PC-3 (cell line): ENCODE measurements at places on chromosomes 4 and X.

DNA sequence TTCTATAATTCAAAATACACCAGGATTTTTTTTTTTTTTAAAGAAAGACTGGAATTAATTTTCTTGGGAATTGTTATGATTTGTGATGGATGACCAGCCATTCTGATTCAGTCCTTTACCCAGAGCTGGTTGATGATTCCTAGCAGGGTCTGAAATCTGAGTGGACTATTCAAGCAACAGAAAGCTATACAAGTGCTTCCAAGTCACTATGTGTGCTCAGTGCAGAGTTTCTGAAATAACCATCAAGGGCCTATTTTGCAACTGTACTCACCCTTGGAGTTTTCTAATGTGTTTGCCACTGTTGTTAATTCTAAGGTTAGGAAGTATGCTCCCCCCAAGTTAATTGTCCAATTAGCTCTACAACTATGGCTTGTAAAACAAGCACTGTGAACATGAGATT lies 137.7 kb upstream of the RAPGEF2 start:
- DNase-seq = no peak

DNA sequence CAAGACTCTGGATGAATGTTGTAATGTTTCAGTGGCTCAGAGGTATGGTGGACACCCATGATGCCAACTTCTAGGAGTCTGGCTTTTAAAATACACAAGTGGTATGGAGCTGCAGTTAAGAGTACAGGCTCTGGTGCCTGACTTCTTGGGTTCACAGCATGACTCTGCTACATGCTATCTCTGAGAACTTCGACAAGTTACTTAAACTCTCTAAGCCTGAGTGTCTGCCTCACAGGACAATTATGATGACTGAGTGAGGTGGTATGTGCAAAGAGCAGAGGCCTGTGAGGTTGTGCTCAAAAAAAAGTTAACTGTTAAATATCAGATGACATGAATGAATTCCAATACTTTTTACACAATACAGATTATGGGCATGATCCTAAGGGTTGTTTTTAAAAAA lies 90.9 kb upstream of the SRD5A3 start:
- no peak for DNase-seq

- DNase-seq = peak; percentile 58
Measured at GRCh38 chr4:2977211-2978088, 14.1 kb downstream of the GRK4 start.

- DNase-seq = no peak
Measured at GRCh38 chrX:67295924-67296323, 247.9 kb upstream of the AR start.

DNA sequence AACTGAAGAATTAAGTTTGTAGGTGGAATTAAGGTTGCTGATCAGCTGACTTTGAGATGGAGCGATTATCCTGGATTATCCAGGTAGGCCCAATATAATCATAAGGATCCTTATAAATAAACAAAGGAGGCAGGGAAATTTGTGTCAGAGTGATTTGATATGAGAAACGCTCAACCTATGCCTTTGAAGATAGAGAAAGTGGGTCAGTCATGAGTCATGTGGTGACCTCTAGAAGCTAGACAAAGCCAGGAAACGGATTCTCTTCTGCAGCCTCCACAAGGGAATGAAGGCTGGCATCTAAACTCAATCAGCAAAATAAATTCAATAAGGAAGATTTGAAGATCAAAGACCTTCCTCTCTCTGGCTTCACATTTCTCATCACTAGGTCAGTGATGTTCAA lies 41.5 kb upstream of the SMIM10 start:
- peak; percentile 49 for DNase-seq

DNA sequence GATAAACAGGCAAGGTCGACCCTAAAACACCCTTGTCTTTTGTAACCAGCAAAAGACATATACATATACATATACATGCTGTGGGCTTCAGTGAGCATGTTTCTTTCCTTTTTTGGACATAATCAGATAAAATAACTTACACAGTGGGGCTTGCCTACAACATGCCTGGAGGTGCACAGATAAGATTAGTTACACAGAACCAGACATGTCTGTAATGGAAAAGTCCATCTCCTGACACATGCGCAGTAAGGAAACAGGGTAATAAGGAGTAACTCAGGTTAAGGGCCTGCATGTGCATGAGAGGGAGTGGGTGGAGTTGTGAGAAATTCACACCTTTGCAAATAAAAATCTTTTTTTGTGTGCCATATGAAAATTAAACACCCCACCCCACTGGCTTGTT lies 3.4 kb downstream of the UGT2A1 start:
- no peak for DNase-seq

DNA sequence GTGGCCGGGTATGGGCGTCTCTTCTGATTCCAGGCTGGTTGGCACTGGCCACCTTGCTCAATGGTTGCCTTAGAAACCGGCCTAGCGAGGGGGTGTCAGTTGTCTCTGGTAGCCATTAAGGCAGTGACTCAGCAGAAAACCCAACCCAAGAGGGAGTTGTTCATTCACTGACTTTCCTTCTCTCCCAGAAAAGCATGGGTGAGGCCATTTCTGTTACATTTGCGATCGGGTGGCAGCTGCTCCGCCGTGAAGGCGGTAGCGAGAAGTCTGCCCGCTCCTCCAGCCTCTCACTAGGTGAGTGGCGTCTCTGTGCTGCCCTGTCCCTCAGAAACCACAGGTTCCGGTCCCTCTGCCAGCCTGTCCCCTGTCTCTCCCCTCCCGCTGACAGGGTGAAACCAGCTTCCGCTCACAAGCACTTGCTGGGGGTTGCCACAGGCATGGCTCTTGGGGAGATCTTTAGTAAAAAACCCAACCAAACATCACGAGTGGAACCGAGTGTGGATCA lies 17.4 kb downstream of the IRAK1 start:
- DNase-seq = peak; percentile 9

GRCh38 chr4:161680146-161680545 lies 483.7 kb downstream of the FSTL5 start:
- DNase-seq = no peak

GRCh38 chr4:55008166-55009056 lies 117.0 kb downstream of the KDR start:
- peak; percentile 38 for DNase-seq

- no peak for DNase-seq
Measured at GRCh38 chr4:69051576-69051943, 44.7 kb upstream of the UGT2B7 start.

DNA sequence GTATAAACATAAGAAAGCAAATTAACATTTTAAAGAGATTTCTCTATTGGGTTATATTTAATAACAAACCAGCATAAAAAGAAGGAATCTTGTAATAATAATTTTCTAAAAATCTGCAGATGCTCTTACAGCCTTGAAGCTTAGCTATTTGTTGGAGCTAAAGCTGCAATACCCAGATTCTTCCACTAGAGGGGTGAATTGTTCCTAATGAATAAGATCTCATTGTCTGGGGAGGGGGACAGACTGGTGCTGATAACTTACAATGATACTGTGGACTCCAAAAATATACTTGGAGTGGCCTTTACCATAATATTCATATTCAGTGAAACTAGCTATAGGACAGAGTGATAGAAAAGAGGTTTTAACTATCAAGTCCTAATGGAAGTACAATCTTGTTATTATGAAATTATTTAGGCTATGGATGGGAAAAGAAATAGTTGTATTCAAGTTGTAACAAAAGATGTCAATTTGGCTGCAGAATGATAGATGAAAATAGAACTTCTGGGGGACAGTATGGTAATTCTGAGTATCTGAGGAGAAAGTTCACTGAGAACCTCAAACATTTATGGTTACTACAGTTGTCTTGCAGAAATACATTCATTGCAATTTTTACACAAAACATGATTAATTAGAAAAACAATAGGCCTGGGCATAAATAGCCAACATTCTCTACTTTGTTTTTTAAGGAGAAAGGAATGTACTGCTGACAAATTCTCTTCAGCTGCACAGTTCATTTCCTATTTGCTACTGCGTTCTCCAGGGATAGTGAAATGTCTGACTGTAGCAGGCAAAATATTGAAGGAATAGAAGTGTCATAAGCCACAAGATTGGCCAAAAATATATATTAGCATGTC lies 443.3 kb downstream of the GBA3 start:
- DNase-seq = peak; percentile 73

DNA sequence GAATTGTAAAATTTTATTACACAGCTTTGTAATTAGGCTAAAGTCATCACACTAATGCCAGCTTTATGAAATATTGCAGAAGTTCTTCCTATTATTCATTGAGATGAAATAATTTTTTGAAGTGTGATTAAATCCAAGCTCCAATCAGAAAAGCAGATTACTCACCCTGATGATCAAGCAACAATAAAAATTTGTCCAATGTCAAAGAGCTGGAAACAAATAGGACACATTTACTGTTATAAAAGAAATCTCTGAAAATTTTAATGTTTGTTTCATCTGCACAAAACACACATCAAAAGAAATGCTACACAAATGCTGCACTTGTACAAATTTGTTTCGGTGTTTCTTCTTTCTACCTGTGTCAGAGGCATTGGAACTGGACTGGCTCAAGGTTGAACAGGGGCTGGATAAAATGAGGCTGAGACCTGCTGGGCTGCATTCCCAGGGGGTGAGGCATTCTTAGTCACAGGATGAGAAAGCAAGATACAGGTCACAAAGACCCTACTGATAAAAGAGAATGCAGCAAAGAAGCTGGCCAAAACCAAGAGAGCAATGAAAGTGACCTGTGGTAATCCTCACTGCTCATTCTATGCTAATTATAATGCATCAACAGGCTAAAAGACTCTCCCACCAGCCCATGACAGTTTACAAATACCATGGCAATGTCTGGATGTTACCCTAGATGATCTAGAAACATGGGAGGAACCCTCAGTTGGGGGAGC lies 78.3 kb downstream of the GASK1B start:
- DNase-seq = peak; percentile 93

GRCh38 chr4:72690771-72691170 lies 121.8 kb upstream of the ADAMTS3 start:
- no peak for DNase-seq

- DNase-seq = peak; percentile 33
Measured at GRCh38 chrX:110277609-110278008, 40.3 kb downstream of the AMMECR1 start.

- no peak for DNase-seq
Measured at GRCh38 chr4:7815562-7815961, 124.1 kb downstream of the AFAP1 start.

DNA sequence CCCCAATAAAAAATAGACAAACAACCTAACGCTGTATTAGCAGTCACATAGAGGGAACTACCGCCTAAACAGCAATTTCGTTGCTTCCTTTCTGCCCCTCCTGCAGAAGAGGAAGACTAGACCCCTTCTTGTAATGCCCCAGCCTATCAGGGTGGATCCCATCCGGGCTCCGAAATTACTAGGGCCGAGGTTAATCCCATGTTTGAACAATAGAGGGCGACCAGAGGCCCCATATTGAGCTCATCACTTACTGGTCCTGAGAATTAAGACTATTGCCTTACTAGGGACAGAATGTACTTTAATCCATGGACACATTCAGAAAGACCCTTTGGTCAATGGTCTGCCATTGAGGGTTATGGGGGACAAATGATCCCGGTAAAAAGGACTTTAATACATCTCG lies 11.8 kb upstream of the ZNF630 start:
- DNase-seq = peak; percentile 73

GRCh38 chrX:65596270-65597034 lies 61.9 kb upstream of the LAS1L start:
- DNase-seq = peak; percentile 28

GRCh38 chr4:28518561-28519165 lies 1658.0 kb downstream of the STIM2 start:
- peak; percentile 23 for DNase-seq

- DNase-seq = peak; percentile 29
Measured at GRCh38 chr4:137470806-137471205, 61.5 kb downstream of the PCDH18 start.

- no peak for DNase-seq
Measured at GRCh38 chr4:119130365-119131065, 5.1 kb upstream of the MYOZ2 start.

GRCh38 chr4:100118181-100118580 lies 72.1 kb downstream of the DDIT4L start:
- no peak for DNase-seq

DNA sequence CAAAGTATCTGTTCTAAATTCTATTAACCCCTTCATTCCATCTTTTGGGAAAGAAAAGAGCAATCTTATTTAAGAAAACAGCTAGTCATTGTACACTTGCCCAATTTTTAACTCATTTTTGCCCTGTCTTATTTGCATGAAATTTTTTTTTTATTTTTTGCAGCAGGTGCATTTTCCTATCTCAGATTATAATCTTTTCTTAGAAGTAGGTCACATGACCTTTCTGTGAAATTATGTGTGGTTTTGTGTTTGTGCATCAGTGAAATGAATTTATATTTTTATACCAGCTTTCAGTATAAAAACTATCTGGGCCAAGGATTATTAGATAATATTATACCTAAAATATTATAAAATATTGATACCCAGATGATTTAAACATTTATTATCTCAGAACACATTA lies 145.6 kb downstream of the INPP4B start:
- DNase-seq = no peak

DNA sequence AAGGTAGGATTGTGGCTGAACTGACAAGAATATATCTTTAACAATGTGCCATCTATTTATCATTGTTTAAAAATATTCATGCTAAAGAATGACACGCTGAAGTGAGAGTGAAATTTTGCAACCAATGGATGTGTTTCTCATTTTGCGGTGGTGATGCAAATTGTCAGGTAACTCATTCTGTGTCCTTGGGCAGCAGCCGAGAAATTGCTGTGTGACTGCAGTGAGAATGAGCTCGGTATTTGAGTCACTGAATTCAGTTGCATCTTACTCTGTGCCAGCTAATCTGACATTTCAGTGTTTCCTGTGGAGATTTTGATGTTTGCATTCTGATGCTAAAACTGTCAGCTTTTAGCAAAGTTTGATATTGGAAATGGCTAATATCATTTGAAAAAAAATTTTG lies 28.1 kb downstream of the MCUB start:
- DNase-seq = no peak

GRCh38 chr4:108813261-108813660 lies 50.4 kb upstream of the ETNPPL start:
- DNase-seq = no peak

DNA sequence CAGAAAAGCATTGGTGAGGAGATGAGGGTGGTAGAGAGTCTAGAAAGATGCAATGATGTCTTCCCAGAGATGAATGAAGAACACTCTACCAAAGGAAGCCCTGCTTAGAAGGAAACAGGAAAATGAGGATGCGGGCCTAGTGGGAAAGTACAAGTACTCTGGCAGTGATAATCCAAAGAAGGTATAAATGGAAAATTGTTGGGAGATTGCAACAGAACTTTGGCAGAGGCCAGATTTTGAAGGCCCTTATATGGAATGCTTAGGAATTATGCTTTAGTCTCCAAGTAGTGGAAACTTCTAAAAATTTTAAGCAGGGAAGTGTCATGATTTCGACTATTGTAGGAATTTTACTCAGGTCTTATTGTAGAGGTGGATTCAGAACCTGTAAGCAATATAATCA lies 11.0 kb downstream of the ARSJ start:
- no peak for DNase-seq

- DNase-seq = no peak
Measured at GRCh38 chrX:45306794-45307193, 106.1 kb upstream of the DIPK2B start.

- DNase-seq = no peak
Measured at GRCh38 chr4:112953262-112953661, 96.2 kb upstream of the ANK2 start.
